ENCODE measurements at places on chromosomes 2 and 18.

- no peak for DNase-seq
Measured at GRCh38 chr2:147829106-147829505, 15.7 kb upstream of the ACVR2A start.

DNA sequence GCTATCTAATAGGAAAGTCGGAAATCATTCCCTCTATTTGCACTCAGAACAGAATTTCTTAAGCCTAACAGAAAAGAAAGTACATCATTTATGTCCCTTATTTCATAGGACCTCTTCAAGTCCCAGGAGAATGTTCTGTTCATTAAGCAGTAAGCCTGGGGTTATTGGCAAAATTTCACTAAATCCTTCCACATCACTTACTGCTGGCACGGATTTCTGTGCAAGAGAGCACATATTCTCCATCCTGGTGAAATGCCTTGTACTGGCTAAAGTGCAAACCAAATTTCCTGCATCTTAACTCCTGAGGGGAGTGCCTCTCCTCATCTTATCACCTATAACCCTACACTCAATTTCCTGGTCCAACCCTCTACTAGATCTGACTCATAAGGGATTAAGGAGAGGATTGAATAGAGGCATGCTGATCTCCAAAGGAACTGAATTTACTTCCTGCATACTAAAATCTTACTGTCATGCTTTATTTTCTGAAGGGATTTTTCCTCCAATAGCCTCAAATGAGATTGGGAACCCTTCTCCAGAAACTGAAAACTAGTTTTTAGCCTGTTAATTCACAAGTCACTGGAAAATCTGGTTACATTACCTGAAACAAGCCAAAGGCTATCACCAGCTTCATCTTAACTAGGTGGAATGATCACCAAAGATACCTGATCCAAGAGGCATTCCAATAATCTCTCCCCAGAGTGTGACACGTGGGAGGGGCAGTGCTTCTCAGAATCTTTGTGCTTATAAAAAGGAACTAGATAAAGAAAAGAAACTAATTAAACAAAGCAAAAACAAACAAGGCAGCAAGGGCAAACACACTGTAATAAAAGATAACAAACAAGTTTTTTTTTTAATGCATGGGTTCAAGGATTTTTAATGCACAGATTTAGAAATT lies 311.1 kb downstream of the NR4A2 start:
- no peak for DNase-seq

- no peak for DNase-seq
Measured at GRCh38 chr2:84278386-84278785, 180.7 kb downstream of the SUCLG1 start.

GRCh38 chr2:193469251-193469650 lies 1274.5 kb upstream of the TMEFF2 start:
- DNase-seq, result no peak

- DNase-seq, result no peak
Measured at GRCh38 chr2:232924433-232924832, 54.4 kb downstream of the SNORC start.

DNA sequence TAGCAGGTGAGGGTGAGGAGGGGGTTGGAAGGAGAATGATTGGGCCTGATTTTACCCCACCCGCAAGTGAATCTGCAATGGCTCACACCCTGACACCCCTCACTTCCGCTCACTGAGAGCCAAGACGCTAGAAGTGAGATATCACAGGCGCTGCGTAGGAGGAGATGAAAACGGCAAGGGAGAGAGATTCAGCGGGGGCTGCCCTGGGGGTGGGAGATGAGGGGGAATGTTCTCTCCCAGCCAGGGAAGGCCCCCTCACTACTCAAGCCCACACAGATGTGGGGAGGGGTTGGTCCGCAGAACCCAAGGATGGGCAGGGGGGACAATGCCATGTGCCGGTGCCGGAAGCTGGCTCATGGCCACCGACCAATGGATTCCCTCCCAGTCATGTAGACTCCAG lies 32.9 kb downstream of the LOXHD1 start:
- DNase-seq, result no peak

DNA sequence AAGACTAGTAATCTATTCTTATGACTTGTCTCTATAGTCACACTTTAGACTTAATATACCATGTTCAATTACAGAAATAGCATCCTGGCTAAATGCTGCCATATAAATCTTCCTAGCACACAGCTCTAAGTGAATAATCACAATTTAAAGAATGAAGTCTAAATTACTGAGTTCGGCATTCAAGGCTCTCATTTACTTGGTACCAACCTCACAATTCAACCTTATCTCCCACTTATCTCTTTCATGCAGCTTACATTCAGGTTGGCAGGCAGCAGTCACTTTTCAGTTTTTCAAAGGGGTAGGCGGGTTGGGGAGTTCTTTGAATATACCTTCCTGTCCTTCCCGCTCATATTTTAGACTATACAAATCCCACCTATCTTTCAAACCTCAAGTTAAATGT lies 1.5 kb downstream of the MMADHC start:
- DNase-seq, result peak; percentile 15

DNA sequence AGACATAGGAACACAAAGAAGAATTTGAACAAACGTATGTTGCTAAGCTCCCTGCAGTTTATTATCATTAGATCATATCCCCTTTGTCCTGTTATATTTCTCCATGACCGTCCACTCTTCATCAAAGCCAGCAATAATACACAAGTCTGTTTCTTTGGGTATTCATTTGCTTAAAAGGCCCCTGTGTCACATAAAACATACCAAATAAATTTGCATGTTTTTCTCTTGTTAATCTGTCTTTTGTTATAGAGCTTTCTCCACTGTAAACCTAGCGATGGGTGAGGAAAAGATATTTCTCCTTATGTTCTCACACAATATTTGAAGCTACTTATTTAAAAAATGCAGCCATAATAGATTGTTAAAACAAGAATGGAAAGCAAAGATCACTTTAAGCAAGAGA lies 42.9 kb upstream of the REL start:
- no peak for DNase-seq
